Right lobe of liver (tissue), 6 donors: ENCODE measurements at places on chromosomes 6 and 20.

- no peak for DNase-seq
Observed at GRCh38 chr6:91081452-91082067, 494.7 kb upstream of the MAP3K7 start.

GRCh38 chr20:36473164-36473563 is 68.2 kb upstream of the MYL9 start:
- no peak for DNase-seq

GRCh38 chr6:40425192-40425919 is 161.8 kb downstream of the LRFN2 start:
- no peak for DNase-seq

- DNase-seq: no peak
Observed at GRCh38 chr6:42038163-42038562, 12.2 kb upstream of the TAF8 start.

DNA sequence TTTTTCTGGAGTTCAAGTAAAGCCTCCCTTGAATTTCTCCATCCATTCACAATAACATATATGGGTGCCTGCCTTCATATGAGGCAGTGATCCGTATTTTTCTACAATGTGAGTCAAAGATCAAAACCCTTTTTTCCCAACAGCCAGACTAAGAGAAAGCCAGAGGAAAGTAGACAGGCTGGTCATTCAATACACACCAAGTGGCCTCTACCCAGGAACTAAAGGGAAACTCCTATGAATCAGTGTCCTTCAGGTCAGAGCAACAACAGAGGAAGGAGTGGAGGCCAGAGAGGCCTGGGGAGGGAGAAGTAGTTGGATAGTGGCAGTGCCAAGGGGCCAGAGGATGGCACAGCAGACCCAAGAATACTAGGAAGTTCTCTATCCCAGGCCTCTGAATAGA is 23.8 kb downstream of the SIM1 start:
- no peak for DNase-seq

DNA sequence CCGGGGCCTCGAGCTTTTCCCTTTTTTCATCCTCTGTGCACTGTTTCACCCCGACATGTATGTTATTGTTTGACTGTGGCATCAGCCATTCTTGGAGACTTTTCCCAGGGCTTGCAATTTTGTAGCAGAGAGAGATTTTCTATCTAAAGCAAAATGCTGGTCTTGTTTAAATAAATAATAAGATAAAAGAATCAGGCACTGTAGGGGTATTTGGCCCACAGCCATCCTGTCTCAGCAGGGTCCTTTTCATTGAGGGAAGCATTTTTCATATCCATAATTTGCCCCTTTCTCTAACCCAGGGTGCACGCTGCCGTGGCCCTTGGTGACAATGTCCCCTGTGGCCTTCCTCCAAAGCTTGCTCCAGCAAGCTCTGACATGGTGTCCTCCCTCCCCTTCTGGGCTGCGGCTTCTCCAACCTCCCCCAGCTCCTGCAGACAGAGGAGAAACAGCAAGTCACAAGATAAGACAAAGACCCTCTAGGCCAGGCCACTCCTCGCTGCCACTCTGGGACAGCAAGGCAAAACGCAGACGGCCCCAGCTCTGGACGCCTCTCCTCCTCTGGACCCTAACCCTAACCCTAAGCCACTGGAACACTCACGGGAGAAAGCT is 117.6 kb downstream of the MYLK4 start:
- DNase-seq: no peak

DNA sequence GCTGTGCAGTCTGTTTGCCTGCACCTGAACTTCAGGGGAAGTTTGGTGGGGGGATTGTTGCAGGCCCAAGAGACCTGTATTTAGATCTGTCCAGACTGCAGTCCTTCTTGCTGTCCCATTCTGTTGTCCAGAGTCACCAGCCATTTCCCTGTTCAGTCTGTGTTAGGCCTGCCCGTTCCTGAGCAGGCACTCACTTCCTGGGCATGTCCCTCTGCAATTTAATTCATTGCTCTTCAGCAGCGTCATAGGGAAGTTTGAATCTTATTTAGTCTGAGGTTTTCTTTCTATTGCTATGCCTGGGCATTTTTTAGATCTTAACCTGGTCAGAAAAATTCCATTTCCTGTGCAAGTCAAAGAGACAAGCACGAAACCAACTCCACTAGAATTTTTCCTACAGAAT is 190.2 kb downstream of the DTNBP1 start:
- no peak for DNase-seq

- DNase-seq: no peak
Observed at GRCh38 chr20:44945261-44945660, 14.9 kb downstream of the TOMM34 start.
